ENCODE measurements at places on chromosomes 3 and 15.
A peak's percentile ranks its signal among the peaks of the same experiment; 100 is the strongest.

GRCh38 chr15:31047437-31047836 lies 54.1 kb downstream of the TRPM1 start:
- DNase-seq = no peak

- DNase-seq = peak; percentile 50
Observed at GRCh38 chr15:96345560-96346399, 15.3 kb downstream of the NR2F2 start.

GRCh38 chr3:196399485-196399945 lies 32.7 kb downstream of the UBXN7 start:
- no peak for DNase-seq

- DNase-seq = peak; percentile 16
Observed at GRCh38 chr3:77254967-77255831, 215.3 kb downstream of the ROBO2 start.

- DNase-seq = no peak
Observed at GRCh38 chr15:32656091-32656490, 14.6 kb downstream of the SCG5 start.

GRCh38 chr3:134606033-134607025 lies 44.5 kb downstream of the KY start:
- DNase-seq = no peak

DNA sequence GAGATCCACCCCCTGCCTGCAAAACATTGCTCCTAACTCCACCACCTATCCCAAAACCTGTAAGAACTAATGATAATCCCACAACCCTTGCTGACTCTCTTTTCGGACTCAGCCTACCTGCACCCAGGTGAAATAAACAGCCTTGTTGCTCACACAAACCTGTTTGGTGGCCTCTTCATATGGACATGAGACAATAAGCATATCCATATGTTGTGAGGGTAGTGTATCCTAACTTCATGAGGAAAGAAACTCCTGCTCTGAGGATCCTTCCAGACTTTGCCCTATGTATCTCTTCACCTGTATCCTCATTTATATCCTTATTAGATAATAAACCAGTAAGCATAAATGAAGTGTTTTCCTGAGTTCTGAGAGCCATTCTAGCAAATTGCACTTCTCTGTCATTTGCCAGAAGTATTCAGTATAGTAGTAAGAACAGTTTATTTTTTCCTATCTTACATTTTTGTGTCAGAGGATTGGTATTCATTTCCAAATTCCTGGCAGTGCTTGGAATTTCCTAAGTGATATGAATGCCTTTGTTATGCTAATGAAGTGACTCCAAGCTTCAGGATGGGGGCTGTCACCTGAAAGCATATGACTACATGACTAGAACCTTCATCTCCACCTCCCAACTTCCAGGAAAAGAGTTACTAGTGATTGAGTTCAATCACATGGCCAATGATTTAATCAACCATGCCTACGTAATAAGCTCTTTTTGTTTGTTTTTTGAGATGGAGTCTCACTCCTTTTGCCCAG lies 30.2 kb downstream of the TTBK2 start:
- no peak for DNase-seq

DNA sequence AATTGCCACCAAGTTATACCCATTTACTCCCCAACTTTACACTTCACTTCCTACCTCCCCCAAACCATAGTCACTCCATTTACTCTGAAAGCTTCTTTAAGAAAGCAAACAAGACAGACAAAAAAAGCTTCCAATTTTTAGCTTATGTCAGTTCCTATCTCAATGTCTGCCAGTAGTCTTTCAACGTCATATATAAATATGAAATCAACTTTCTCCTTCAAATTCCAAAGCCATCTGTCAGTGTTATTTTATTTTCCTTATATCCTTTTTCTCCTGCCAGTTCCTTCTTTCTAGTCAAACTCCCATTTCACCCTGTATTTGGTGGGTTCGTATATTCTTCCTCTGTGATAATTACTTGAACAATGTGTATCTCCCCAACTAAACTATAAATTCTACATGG lies 85.8 kb upstream of the CMC1 start:
- DNase-seq = no peak

- no peak for DNase-seq
Observed at GRCh38 chr3:46859001-46859710, 4.1 kb downstream of the MYL3 start.

DNA sequence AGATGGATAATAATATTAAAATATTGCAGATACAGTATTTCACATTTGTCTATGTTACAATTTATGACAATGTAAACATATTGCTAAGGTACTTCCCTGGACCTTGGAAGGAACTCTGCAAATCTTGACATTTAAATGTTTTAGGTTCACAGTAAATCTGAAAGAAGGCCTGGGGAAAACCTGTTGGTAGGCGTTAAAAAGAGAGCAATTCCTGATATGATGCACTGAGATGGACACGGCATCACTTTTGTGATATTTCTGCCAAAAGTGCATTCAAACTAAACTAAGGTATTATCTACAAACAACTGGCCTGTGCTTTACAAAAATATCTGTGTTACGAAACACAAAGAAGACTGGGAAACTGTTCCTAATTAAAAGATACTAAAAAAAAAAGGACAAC lies 6.1 kb upstream of the TP63 start:
- no peak for DNase-seq

- DNase-seq = no peak
Observed at GRCh38 chr3:59143447-59143846, 93.6 kb upstream of the CFAP20DC start.

DNA sequence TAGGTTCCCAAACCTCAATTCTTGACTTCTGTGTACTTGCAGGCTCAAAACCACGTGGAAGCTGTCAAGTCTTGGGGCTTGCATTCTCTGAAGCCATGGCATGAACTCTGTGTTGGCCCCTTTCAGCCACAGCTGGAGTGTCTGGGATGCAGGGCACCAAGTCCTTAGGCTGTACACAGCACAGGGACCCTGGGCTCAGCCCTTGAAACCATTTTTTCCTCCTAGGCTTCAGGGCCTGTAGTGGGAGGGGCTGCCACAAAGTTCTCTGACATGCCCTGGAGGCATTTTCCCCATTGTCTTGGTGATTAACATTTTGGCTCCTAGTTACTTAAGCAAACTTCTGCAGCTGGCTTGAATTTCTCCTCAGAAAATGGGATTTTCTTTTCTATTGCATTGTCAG lies 135.4 kb downstream of the ATG7 start:
- no peak for DNase-seq

DNA sequence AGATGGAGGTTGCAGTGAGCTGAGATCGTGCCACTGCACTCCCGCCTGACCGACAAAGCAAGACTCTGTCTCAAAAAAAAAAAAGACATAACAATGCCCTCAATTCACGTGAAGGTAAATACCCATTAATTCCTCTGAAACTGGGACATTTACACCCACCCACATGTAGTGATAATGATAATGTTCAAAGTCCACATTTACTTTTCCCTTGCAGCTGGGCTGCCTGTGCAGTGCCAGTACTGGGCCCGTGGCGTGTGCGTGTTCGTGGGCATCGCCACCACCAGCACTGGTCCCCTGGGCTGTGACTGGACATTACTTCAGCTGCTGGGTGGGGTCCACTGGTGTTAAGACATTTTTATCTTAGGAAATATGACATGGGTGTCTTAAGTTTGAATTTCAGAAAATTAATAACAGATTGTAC lies 123.6 kb downstream of the SLC25A26 start:
- no peak for DNase-seq

DNA sequence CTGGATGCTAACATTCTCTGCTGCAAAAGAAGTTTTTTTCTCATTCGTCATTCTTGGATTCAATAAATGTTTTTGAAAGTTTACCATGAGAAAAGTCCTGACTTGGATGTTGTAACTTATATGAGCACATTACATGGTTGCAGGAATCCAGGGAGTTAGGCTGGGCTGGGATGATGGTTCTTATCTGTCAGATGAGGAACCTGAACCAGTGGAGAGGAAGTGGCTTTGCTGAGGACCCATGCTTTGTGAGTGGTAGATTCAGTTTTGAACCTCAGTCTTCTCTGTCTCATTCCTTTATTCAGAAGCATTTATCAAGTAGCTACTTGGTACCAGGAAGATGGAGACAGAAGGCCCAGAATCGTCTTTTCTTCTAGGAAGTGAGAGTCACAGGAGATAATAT lies 3.7 kb upstream of the GASK1A start:
- DNase-seq = no peak

- DNase-seq = no peak
Observed at GRCh38 chr15:71643918-71644317, 166.4 kb upstream of the NR2E3 start.

DNA sequence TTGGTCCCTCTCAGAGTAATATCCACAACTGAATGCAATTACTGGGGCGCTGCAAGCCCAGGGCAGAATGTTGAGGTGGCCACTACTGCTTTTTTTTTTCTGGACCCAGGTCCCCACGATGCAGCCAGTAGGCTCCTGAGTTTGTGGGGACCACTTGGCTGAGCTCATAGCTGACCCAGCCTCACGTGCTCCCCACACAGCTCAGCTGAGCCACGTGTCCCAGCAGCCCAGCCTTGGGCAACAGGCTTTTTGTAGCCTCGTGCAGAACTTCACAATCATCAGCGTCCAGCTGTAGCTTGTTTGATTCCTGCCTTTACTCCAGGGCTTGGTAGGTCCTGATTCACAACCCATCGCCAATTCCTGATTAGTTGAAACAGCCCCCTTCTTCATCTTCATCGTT lies 117.3 kb downstream of the ETFA start:
- DNase-seq = no peak

GRCh38 chr15:43312378-43312777 lies 18.0 kb downstream of the LCMT2 start:
- DNase-seq = no peak

DNA sequence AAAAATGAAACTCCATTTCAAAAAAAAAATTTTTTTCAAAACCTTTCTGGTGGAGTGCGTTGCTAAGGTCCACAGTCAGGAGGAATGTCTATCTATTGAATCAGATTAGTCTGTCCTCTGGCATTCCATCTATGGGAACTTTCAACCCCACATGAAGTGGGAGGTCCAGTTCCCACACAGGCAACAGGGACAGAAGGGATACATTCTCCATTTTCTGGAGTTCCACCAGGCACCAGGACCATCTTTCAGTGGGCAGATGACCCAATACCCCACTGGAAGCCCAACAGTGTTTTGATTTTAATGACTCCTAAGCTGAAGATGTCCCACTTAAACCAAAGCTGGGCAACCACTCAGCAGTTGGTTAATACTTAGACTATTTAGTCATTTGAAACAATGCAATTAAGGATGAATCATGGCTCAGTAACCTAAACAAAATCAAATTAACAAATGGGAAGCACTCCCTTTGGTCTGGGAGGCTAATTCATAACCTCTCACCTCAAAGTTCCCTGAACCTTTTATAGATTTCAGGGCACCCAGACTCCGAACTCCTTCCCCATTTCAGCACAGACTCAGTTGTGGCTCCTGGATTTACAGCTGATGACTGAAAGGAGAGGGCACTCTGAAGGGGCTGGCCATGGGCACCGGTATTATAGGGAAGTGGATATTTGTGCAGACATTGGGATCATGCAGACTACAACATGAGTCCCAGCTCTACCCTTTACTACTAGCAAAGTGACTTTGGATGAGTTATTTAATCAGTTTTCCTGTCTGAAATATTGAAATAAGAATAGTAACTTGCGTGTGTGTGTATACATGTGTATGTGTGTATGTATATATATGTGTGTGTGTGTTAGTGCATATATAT lies 264.3 kb upstream of the LRTM1 start:
- no peak for DNase-seq

DNA sequence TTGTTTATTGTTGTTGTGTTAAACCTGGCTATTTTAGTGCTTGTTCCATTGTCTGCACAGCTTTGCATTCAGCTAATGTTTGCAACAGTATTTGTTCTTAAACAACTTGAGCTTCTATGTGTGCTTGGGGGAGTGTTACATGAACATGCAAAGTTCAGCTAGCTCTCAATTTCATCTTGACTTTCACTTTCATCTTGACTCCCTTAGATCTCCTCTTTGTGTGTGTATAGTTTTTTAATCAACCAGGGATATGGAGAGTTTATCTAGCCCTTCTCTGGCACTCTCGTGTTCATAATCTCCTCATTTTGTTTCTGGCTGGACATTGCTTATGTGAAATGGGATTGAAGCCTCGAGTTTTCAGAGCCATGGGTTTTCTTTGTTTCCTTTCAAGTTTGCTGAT lies 212.4 kb upstream of the ZBTB20 start:
- no peak for DNase-seq

GRCh38 chr3:85180-85579 lies 111.4 kb upstream of the CHL1 start:
- DNase-seq = peak; percentile 39

- no peak for DNase-seq
Observed at GRCh38 chr3:189237526-189237925, 65.8 kb downstream of the TPRG1 start.

DNA sequence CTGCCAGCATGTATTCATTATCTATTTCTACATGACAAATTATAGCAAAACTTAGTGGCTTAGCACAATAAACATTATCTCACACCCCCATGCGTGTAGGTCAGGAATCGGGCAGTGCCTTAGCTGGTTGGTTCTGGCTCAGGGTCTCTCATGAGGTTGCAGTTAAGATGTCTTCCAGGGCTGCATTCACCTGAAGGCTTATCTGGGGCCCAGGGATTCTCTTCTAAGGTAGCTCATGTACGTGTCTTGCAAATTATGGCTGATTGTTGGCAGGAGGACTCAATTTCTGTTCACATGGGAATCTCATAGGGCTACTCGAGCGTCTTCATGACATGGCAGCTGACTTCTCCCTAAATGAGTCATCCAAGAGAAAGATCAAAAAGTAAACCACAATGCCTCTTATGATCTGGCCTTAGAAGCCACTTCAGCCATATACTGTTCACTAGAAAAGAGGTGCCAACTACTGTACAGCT lies 42.9 kb upstream of the TSC22D2 start:
- no peak for DNase-seq

DNA sequence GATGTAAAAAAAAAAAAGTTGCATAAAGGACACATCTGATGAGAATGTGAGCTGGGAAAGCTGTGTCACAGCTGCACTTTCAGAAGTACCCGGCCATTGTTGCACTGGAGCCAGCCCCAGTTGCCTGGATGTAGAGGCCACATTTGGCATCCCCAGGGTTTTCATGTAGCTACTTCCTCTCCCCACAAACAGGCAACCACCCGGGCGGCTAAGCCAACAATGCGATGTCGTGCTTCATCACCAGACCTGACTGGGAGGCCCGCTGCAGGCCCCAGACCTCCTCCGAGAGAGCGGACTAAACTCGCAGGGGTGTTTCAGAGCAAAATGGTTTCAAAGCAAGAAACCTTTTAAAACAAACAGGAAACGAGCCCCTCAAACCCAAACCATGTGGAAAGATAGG lies 142.3 kb downstream of the TMCO5A start:
- DNase-seq = no peak

Data from NCI-H1694 (cell line).